ENCODE measurements at places on chromosomes 7 and 10. TPM values are rescaled to one million over a fixed set of nuclear protein-coding genes. Genes with fewer than 3 reads are reported as not detected.

DNA sequence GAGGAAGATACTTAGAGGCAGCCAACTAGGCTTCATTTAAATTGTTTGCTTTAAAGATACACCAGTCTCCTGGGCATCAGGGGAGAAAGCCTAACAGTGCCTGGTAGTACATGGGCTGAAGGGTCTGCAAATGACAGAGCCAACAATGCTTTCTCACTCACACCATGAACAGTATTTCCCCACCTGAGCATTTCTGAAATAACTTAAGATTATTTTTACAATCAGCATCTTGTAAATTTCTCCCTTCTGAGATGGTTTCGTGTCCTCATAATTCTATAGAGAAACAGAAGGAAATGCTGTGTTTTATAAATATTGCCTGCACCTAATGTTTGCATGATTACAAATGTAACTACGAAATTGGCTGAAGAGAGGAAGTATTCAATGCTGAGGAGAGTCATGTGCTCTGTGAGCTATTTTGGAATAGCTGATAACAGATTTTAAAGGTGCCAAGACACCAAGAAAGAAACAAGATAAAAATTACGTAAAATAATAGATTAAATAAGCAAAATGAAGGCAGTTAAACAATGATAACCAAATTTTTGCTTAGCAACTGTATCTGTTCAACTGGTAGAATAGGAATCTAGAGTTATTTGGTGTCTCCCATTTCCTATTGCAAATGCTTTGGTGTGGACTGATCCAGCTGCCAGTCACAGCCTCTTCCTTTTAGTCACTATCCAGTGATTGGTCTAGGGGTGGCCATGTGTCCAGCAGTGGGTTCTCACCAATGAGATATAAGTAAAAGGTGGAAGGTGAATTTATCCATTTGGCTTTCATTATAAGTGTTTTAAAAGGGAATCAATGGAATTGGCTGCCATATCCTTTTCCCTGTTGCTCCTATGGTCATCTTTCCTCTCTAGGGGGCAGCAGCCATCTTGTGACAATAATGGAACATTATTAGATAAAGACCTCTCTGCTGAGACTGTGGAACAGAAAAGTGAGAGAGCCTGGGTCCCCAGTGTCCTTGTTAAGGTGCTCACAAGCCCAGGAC lies 167.9 kb upstream of the SLC26A5 start:
- no peak for DNase-seq

- no peak for DNase-seq
These were observed 58.8 kb downstream of the FIGNL1 start for GRCh38 chr7:50391386-50391785.

PRSS2 gene
- not detected for total RNA-seq

- DNase-seq: no peak
These were observed 27.9 kb downstream of the LRRC20 start for GRCh38 chr10:70354556-70354955.

DNA sequence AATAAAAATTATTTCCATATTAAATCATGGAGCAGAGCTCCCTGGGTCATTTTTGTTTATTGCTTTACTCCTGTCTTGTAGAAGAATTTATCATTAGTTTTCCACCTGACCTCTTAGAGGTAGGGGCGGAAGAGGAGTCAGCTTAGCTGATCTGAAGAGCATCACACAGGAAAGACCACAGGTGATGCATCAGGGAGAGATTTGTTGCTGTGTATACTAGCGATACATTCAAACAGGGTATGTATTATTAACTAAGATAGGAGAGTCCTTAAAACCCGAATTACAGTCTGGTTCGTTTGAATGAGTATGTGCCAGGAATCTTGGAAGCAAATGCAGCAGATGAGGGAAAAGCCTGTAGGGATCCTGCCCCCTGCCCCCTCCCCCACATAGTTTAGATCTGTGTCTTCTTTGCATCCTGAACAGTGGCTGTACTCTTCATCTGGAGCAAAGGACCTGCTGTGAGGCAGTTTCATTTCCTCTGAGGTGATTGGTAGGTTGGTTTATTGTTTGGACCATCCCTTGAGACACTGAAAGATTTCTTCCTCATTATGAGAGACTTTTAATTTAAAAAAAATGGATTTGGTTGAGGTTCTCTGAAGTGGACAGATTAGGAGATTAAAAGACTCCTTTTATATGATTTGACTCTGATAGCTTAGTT lies 177.0 kb downstream of the SND1 start:
- DNase-seq: no peak

- no peak for DNase-seq
These were observed 151.3 kb upstream of the FAM20C start for GRCh38 chr7:40799-41750.

DNA sequence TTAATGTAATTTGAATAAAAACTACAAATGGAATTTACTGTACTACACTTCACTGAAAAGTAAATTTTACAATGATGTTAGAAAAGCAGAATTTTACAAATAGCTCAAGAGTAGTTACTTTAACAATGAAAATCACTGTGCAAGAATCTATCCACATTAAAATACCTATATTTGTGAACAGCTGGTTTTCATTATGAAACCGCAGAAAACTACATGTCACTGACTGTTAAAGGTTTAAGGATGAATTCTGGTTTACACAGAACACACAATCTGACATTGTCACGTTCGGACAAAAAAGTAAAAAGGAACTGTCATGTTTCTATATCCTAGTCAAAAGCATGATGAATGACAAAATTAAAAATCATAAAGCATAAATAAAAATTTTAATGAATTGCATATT lies 415.3 kb upstream of the PRKCQ start:
- DNase-seq: no peak

- DNase-seq: no peak
These were observed 101.8 kb upstream of the RET start for GRCh38 chr10:42975005-42975493.

GRCh38 chr10:131811630-131812403 lies 89.0 kb upstream of the PPP2R2D start:
- no peak for DNase-seq

CPA2 gene
- total RNA-seq: not detected

UPP1 gene
- 71.0 TPM for total RNA-seq

DNA sequence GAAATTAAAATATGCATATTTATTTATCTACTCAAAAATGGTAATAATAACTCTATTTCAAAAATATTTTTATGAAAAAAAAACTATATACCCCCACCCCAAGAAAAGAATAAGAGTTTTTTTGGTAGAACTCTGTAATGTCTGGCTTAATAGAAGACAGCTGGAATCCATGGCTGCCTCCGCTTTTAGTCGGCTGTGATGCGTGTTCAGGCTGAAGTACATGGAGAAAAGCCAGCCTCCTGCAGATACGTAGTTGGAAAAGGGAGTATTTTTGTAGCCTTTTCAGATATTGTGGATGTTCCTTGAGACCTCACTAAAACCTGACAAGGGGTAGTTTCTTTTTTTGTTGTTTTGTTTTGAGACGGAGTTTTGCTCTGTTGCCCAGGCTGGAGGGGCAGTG lies 10.0 kb downstream of the FOXK1 start:
- no peak for DNase-seq

GRCh38 chr7:117045927-117046710 lies 92.8 kb downstream of the ST7 start:
- no peak for DNase-seq

DNA sequence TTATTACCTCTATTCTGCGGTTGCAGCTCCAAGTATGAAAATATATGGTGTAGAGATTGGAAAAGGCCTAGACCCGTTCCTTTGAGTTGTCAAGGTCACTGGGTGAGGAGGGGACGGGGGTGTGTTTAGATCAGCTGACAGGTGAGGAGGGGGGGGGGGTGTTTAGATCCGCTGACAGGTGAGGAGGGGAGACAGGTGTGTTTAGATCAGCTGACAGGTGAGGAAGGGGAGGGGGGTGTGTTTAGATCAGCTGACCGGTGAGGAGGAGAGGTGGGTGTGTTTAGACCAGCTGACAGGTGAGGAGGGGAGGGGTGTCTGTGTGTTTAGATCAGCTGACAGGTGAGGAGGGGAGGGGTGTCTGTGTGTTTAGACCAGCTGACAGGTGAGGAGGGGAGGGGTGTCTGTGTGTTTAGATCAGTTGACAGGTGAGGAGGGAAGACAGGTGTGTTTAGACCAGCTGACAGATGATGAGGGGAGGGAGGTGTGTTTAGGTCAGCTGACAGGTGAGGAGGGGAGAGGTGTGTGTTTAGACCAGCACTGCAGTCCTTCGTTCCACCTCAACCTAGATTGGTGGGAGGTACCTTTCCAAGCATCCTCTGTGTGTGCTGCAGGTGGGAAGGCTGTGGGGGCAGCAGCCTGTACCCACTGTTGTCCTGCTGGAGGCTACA lies 655.0 kb upstream of the ADARB2 start:
- no peak for DNase-seq

DNA sequence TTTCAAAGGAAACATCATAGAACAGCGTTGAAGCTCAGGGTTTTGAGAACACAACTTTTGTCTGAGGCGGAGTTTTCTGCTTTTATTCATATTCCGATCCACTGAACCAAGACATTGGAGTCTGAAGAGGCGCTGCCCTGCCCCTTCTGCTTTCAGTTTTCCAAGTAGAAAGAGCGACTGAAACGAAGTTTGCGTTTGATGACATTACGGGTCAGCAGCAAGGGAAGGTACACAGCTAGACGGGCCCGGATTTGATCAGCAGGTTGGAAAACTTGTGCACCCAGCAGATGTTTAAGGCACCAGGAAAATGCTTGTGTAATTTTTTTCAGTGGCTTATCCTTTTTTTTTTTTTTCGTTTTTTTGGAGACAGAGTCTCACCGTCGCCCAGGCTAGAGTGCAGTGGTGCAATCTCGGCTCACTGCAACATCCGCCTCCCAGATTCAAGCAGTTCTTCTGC lies 720 bp downstream of the SUN1 start:
- DNase-seq: no peak

- no peak for DNase-seq
These were observed 134.4 kb downstream of the SNX10 start for GRCh38 chr7:26426096-26426495.

DNA sequence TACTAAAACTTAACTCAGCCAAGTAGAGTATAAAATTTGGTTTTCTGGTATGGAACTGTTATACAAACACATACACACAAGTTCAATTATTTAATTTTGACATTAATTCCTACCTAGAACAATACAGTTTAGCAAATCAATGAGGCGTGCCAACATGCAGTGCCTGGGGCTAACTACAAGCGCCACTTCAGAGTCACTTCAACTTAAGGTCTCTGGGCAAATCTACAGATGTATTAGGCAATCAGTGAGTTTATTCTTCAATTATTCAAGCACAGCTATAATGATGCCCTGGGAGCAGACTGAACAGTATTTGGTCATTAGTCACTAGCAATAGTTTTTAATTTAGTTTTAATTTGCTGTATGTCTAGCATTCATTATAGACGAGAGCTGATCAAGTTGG lies 51.6 kb downstream of the HIBADH start:
- no peak for DNase-seq

CYP2W1 gene
- not detected for total RNA-seq

NPC1L1 gene
- 0.20 TPM for total RNA-seq

DNA sequence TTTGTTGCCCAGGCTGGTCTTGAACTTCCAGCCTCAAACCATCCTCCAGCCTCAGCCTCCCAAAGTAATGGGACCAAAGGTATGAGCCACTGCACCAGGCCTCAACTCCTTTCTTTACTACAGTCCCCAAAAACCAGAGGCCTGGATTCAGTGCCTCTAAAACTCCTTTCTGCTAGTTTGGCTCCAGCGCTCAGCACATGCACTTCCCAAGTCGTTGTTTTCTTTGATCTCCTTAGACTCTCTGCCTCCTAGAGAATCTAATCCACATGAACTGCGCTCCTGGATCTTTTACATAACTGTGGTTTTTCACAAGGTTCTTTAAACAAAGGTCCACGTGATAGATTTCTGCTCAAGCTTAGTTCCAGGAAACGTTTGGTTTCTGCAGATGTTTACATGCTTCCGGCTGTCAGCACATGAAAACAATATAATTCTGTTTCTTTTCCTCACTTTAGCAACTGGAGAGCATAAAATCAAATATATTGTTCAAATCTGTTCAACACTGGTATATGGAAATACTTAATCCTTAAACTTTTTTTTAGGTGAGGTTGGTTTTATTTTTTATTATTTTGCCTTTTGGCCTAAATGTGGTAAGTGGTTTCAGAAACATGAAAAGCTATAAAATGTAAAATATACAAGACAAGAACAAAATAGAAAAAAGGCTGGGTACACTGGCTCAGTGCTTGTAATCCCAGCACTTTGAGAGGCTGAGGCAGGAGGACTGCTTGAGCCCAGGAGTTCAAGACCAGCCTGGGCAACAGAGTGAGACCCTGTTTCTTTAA lies 270.5 kb upstream of the MKLN1 start:
- DNase-seq: no peak
